NCI-H1930 (cell line): ENCODE measurements at places on chromosomes 12 and 14.

DNA sequence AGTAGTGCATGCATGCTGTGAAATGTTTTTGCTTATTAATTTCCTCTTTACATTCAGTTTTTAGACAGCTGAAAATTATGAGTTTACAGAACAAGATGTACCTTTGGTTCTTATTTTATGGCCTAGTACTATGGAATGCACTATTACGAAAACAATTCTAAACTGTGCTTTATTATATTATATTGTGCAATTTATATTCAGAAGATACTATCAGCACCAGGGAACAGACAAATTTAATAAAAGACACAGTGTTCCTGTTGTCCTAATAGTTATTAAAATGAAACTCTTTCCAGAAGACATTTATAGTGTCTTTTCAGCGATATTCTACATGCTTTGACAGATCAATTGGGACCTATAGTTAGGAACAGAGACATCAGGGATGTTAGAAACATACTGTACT is 427.3 kb downstream of the BTG1 start:
- no peak for DNase-seq

GRCh38 chr14:97379091-97379531 is 581.9 kb downstream of the VRK1 start:
- DNase-seq = no peak

DNA sequence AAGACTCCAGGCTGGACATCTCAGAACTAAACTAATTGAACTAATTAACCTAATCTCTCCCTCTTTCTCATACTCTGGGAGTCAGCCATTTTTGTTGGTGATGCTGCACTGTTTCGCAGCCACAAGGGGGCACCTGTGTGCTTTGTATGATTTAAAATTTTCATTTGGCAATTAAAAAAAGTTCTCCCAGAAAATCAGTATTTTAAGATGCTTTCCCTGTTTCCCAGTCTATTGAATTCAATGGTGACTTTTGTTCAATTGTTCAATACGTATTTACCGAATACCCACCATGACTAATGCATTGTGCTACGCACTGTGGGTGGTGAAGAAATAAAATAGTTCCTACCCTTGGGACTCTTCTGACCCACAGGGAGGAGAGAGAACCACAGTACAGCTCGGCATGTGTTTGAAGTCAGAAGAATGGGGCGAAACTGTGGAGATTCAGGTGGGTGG is 63.7 kb downstream of the ZNF664 start:
- DNase-seq = no peak

GRCh38 chr12:58654021-58654420 is 266.3 kb downstream of the LRIG3 start:
- DNase-seq = no peak

DNA sequence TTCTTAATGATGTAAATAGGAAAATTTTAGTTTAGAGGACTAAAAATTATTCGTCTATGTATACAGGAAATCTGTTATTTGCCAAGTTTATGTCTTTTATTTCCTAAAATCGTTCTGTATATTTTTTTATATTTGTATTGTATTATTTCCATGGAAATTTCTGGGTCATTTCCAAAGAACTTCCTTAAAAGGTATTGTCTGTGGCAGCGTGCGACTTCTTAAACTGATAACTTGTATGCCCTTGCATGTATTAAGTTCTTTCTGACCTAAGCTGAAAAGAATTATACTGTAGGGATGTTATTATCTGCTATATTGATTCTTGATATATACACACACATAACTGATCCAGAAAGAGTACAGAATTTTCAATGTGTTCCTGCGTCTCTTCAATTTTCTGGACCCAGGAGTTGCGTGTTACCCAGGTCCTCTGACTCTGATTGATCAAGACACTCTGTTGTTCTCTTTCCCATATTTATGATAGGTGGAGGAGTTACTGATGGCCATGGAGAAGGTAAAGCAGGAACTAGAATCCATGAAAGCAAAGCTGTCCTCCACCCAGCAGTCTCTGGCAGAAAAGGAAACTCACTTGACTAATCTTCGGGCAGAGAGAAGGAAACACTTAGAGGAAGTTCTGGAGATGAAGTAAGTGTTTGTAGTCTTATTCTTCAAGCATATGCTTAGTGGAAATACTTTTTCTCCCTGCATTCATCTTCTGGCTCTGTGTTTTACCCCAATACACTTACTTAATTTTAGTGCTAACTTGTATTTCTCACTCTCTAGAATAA is 298.5 kb downstream of the ERC1 start:
- DNase-seq = no peak
